ENCODE measurements at places on chromosomes 16 and 17. TPM values are rescaled to one million over a fixed set of nuclear protein-coding genes. Genes with fewer than 3 reads are reported as not detected.

DNA sequence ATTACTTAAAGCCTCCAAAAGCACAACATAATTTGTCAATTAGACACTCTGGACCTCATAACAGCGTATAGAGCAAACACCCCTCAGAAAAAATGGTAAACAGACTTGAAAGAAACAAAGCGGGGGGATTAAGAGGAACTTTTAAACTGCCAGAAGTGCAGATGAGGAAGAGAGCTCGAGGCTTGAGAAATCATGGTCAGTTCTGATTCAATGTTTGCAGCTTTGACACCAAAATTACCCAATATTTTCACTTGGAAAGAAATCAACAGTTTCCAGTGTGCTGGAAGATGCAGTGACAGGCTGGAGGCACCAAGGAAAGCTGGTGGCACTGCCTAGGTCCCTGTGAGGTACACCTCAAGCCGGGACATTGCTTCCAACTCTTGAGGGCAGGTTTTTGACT lies 180.9 kb upstream of the TOX3 start:
- DNase-seq, result no peak

- no peak for DNase-seq
Observed at GRCh38 chr16:81424771-81425170, 19.8 kb upstream of the CMIP start.

GRCh38 chr17:44038604-44039011 lies 23.8 kb upstream of the TMEM101 start:
- no peak for DNase-seq

GRCh38 chr17:9684955-9685621 lies 39.8 kb downstream of the USP43 start:
- DNase-seq, result no peak

DNA sequence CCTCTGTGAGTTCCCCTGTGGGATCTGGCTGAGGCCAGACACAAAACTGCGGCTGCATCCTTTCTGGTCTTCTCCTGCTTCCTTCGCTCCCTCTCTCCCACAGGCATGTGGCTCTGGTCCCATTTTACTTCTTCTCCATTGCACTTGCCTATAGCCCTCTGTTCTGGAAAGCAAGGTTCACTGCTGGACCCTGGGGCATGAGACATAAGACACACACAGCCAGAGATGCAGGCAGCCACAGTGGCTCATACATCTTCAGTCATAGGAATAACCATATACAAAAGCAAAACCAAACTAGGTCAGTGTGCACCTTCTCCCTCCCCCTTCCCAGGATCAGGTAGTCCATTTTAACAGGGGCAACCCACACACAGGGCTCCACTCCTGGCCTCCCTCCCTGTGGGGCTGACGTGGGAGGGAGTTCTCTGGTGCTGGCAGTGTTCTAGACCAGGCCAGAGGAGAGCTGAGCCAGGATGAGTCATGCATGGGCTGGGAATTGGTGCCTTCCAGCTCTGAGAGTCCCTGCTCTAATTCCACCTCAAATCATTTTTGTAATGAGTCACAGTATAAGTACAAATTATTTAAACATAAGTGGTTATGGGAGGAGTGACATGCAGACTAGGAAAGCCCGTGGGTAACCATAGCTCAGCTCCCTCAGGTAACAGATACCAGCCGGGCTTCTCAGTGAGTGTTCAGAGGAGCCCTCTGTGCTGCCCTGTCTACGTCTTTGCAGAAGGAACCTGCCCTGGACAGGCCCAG lies 58.0 kb downstream of the ASIC2 start:
- DNase-seq, result no peak

DNA sequence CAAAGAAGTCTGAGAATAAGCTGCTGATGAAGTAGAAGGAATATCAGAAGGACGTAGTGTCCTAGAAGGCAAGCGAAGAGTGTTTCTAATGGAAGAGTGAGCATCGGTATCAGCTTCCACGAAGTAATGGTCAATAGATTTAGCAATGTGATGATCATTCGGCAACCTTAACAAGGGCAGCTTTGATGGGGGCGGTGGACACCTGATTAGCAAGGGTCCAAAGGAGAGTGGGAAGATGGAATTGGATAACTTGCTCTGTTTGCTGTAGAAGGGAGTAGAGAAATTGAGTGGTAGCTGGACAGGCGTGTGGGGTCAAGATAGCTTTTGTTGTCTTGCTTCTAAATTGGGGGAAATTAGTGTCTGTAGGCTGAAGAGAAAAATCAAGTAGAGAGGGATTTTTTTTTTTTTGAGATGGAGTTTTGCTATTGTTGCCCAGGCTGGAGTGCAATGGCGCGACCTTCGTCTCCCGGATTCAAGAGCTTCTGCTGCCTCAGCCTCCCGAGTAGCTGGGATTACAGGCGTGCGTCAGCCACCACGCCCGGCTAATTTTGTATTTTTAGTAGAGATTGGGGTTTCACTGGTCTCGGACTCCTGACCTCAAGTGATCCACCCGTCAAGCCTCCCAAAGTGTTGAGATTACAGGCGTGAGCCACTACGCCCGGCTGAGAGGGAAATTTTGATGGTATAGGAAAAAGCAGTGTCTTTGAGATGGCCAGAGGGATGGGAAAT lies 13.9 kb upstream of the HES7 start:
- DNase-seq, result no peak

DNA sequence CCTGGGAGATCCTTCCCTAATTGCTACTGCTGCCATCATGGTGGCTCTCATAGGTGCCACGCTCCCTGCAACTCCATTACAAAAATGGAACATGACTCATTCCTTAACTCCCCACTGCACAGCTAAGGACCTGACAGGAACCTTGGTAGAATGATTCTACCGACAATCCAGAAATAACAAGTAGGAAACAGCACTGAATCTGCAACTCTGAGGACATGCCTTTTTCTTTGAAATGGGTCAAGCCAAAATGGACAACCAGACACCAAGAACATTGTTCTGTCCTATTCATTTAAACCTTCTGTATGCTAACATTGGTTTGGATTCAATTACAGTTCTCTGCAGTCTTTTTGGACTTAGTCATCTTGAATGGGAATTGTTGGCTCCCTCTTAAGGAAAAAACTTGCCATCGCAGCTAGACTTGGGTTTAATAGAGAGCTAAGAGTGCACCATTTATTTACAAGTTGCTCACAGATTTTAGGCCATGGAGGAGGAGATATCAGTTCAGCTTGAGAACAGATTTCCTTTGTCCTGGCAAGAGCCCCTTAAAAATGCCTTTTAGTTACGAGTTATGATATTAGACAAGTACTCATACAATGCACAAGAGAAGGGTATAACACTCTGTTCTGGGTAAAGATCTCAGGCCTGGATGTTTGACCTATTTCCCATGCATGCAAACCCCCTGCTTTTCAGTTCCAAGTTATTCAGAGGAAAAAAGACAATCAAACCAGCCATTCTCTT lies 20.9 kb upstream of the NSRP1 start:
- DNase-seq, result no peak

GRCh38 chr16:27851586-27851985 lies 211.9 kb downstream of the GSG1L start:
- DNase-seq, result no peak

- DNase-seq, result no peak
Observed at GRCh38 chr17:54793271-54793670, 107.4 kb upstream of the TOM1L1 start.

DNA sequence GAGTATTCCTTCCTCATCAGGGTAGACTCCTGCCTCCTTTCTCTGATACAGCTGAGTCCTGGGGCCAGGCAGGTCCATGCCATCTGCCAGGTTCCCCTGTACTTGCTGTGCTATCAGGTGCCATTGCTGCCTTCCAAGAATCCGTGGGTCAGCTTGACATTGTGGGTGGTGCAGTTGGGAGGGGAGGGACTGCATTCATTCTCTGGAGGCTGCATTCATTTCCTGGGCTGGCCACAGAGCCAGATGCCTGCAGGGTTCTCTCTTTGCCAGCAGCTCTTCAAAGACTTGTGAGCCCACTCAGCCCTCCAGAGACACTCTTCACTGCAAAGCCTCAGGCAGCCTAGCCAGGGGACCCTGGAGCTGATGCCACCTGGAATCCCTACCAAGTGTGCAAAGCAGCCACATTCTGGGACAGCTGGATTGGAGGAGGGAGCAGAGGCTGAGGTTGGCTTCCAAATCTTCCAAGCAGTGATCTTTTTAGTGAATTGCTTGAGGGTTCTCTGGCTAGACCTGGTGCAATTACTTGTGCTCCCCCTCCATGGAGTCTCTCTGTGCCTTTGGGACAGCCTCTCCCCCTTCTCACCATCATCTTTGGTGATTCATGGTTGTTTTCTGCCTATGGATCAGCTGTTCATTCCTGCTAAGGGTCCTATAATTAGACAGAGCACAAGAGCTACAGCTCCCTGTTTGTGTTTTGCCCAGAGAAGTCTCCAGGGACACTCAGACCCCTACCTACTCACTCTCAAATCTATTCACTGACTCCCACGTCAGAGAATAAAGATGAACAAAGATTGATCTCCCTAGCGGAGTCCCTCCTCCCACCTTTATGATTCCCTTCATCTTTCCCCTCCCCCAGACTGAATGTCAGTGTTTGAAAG lies 20.9 kb downstream of the ANKFN1 start:
- no peak for DNase-seq

- no peak for DNase-seq
Observed at GRCh38 chr16:78122774-78123315, 23.4 kb downstream of the WWOX start.

DNA sequence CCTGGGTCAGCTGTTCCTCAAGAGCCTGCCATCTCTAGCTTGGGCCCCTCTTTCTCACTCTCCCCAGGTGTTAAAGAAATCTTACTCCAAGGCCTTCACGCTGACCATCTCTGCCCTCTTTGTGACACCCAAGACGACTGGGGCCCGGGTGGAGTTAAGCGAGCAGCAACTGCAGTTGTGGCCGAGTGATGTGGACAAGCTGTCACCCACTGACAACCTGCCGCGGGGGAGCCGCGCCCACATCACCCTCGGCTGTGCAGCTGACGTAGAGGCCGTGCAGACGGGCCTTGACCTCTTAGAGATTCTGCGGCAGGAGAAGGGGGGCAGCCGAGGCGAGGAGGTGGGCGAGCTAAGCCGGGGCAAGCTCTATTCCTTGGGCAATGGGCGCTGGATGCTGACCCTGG lies 6.8 kb downstream of the CNP start:
- no peak for DNase-seq

GRCh38 chr16:49782405-49782804 lies 73.5 kb downstream of the ZNF423 start:
- no peak for DNase-seq

- peak; percentile 39 for DNase-seq
Observed at GRCh38 chr17:43803758-43804157, 23.5 kb downstream of the CFAP97D1 start.

GRCh38 chr17:10295728-10296343 lies 77.0 kb downstream of the MYH13 start:
- peak; percentile 80 for DNase-seq

The TP53TG3B gene
- total RNA-seq, result not detected

The SLC26A11 gene
- total RNA-seq, result 23.5 TPM

The VTN gene
- 1.3 TPM for total RNA-seq

The ORMDL3 gene
- 54.1 TPM for total RNA-seq

The UBE2O gene
- 68.9 TPM for total RNA-seq

The ZSCAN10 gene
- total RNA-seq, result 286 TPM
